ENCODE measurements at places on chromosomes 16 and 17.

GRCh38 chr16:83513008-83513755 is 294.6 kb upstream of the HSBP1 start:
- no peak for DNase-seq

GRCh38 chr17:49703557-49704277 is 4.0 kb downstream of the SLC35B1 start:
- peak; percentile 92 for DNase-seq

DNA sequence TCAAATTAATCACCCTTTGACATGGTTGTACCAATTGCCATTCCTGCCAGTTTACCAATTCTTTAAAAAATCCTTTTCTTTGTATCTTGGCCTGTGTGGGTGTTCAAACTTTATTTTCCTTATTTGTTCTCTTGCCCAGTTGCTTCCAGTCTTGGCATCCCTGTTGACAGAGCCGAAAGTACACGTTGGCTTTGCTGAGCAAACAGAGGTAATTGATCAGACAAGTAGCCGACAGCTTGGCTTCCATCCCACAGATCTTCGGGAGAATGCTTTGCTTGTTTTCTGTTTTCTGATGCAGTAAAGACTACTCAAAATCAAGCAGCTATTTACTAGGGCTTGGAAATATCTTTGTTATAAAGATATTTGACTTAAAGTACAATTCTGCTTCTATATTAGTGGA is 506.8 kb upstream of the SALL1 start:
- DNase-seq: no peak

- peak; percentile 5 for DNase-seq
Measured at GRCh38 chr16:13036600-13036999, 135.2 kb downstream of the SHISA9 start.

DNA sequence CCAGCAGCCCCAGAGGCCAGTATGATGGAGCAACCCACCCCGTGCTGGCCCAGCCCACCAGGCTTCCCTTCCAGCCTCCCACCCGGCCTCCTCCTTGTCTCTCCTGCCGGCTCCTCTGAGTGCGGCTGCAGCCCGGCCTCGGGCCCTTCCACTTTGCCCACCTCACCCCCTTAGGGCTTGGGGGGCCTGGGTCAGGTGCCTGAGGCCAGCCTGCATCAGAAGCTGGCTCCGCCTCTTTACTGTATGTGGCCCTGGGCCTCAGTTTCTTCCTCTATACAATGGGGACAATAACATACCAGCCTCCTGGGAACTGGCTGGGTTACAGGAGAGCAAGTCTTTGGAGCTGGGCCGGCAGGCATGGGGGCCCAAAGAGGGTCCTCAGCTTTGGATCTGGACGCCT is 221.1 kb upstream of the CIBAR2 start:
- no peak for DNase-seq

- DNase-seq: no peak
Measured at GRCh38 chr16:56911771-56912571, 20.0 kb upstream of the HERPUD1 start.

DNA sequence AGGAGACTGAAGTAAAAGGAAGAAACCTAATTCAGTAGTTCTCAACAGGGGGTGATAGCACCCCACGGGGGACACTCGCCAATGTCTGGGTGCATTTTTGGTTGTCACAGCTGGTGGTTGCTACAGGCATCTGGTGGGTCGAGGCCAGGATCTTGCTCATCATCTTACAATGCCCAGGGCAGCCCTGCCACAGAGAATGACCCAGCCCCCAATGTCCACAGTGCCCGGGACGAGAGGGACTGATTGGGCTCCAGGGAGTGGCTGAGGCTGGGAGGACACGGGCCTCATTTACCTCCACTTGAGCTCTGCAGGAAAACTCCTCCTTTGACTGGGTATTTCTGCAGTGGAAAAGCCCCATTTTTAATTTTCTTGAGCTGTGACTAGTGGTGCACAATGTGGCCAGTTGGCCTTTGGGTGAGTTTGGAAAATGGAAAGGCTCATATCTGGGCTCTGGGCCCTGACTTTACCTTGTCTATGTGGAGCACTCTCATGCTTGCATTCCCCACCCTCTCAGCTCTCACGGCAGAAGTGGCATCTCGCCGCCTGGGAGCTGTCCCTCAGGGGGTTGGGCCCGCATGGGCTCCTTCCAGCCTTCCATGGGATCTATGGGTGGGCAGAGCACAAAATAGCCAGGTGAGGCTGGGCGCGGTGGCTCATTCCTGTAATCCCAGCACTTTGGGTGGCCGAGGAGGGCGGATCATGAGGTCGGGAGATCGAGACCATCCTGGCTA is 37.7 kb upstream of the IRF8 start:
- no peak for DNase-seq

DNA sequence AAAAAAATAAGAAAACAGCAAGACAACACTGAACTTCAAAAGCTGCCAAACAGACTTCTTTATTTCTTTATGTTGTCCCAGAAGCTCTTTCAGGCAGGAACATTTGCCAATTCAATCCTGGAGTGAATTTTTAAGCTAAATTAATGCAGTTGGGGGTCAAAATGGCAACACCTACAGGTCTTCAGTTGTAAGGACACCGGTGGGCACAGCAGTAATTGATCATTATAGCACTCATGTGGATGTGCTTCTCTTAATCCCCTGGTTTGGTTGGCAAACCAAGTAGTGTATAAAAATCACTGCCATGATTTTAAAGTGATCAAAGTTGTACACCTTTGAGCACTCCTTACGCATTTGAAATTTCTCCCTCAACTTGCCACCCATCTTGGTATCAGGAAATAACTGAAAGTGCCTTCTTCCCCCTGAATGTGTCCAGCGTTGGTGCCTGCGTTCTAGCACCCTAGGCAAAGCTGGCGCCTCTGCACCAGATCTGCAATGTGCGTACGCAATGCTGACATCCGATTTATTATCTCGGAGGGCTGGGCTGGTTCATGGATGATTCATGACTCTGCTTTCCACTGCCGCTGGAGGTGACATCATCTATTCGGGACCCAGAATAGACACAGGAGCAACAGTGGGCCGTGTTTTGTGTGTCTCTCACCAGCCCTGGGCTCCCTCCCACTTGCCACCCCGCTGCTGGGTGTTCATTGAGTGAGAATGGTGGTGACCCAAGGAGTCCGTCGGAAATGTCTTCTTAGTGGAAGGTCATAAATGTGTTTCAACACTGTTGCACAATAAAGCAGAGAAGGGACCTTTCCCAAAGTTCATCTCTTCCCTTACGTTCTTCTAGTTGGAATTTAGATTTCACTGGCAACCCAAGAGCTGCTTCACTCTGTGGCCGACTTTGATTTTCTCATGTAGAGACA is 203.4 kb downstream of the CCDC182 start:
- no peak for DNase-seq

GRCh38 chr17:1188812-1189504 is 9.2 kb upstream of the ABR start:
- DNase-seq: peak; percentile 57

DNA sequence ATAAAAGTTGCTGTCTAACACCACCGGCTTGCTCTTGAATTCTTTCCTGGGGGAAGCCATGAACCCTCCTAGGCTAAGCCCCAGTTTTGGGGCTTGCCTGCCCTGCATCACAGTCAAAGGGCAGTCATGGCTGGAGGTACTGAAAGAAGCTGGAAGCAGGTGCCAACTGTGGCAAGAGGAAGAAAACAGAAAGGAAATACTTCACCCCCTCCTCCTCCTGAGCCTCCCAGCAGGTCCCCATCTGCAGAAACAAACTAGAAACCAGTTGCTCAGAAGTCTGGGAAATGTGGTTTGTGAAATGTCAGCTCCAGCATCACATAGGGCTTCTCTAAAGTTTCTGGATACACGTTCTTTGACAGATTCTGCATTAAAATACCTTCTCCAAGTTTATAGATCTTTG is 150.0 kb upstream of the PSMD7 start:
- no peak for DNase-seq

DNA sequence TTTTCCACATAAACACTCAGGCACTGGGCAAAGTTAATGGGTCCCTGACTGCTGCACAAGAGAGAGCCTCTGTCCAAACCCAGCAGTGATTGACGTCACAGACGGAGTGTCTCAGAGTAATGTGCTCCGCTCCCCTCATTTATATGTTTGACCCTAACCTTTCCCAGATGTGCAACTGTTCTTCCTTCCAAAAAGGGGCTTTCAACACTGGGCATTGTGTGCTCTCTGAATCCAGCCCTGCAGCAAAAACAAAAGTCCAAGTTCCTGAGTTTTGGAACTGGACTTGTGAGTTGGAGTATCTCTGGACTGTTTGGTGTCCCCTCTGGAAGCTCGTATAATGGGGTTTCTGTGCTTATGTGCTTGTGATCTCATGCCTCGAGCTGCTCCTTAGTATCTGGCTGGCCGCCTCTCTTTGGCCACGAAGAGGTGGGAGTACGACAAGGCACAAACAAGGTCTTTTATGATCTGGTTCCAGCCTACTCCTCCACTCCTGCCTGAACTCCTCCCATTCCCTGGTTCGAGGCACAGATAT is 76.4 kb upstream of the SMIM36 start:
- DNase-seq: no peak

DNA sequence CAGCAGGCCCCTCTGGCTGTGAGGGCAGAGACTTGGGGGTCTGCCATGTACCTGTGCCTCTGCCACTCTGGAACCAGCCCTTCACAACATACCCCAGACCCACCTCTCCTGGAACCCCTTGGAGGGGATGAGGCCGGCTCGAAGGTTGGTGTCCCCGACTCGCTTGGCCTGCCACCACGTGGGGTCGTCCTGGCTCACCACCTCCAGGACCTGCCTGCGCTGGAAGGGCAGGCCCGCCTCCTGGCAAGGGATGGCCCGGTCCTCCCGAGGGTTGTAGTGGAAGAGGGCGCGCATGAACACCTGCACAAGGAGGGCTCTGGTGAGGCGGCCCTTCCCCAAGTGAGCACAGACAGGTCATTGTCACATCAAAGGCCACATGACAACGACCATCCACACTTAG is 12.2 kb downstream of the MPP3 start:
- no peak for DNase-seq

- no peak for DNase-seq
Measured at GRCh38 chr17:16287563-16288027, 65.7 kb downstream of the CENPV start.

GRCh38 chr17:47862621-47863440 is 11.9 kb upstream of the SP6 start:
- no peak for DNase-seq

DNA sequence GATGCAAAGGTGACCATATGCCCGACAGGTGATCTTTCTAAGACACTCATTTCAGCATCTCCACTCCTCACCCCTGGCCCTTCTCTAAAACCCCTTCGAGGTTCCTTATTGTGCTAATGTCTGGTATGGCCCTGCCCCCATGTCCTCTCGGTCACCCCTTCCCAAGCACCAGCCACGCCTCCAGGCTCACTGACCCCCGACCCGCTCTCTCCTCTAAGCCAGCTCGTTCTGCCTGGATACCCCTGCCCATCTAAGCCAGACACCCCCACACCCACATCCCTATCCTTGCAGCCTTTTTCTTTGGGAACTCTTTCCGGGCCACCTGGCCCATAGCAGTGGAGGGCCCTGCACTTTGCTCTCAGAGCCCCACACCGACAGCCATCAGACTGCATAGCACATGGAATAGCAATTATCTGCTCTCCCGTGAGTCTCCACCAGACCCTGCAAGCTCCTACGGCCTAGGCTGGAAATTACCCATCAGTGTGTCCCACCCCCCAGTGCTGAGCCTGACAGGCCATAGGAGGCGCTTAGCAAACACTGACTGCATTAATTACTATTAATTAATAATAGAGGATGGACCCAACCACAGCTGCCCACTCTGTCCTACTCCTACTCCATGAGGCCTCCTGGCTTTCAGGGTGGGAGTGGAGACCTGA is 176.7 kb downstream of the TMEM132E start:
- DNase-seq: no peak

DNA sequence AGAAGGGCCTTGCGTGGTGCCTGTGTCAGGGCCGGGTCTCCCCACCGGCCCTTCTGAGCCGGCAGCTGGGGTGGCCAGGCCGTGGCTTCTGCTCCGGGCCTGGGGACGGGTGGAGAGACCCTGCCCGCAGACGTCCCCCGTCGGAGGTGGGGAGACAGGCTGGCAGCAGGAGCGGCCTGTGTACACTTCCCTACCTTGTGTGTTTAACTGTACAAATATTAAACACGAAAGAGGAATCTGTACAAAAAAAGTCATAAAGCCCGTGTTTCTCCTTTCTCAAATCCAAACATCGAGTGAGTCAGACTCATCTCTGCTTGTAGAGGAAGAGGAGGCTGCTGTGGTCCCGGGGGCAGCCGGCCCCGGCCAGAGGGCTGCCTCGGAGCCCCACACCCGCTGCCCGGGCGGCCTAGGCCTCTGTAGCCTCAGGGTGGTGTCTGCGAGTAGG is 2.0 kb downstream of the CACNA1H start:
- no peak for DNase-seq

DNA sequence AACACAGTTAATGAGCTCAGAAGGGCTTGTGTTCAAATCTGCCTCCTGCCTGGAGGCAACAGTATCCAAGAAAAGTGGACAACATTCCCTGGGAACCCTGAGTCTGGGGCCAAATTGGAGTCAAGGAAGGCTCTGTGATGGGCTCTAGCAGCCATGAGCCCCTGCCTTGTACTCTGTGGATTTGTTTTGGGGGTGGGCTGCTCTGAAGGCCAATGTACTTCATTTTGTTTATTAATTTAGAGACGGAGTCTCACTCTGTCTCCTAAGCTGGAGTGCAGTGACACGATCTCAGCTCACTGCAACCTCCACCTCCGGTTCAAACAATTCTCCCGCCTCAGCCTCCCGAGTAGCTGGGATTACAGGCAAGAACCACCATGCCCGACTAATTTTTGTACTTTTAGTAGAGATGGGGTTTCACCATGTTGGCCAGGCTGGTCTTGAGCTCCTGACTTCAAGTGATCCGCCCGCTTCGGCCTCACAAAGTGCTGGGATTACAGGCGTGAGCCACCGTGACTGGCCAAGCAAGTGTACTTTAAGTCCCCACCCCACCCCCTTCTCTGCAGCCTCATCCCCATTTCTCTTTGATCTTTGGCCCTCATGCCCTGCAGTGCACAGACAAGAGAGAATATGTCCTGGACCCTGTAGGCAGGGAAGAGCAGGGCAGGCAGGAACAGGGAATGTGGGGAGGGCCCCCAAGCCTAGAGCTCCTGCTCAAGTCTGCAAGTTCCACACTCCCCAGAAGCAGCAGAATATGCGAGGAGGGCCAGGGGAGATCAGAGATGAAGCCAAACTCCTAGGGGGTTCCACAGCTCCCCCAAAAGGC is 2.7 kb upstream of the GIP start:
- DNase-seq: no peak

DNA sequence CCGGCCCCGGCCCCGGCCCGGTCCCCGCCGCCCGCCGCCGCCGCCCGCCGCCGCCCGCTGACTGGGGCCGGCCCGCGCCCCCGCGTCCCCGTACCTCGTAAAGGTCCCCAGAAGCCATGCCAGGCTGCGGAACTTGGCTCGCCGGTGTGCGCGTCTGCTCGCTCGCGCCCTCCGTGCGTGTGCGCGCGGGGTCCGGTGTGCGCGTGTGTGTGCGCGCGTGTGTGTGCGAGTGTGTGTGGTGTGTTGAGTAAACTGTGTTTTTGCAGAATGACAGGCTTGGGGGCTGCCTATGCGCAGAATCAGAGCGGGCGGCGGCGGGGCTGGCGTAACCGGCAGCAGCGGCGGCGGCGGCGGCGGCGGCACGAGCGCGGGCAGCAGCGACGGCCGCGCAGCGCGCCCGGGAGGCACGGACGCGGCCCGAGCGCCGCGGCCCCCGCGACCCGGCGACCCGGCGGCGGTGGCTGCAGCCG is 307 bp downstream of the CDYL2 start:
- peak; percentile 41 for DNase-seq
